NB4 (cell line): ENCODE measurements at places on chromosomes 4 and X.
A peak's percentile ranks its signal among the peaks of the same experiment; 100 is the strongest.

GRCh38 chr4:48212165-48212564, 57.5 kb downstream of the TEC start:
- DNase-seq: peak; percentile 90

DNA sequence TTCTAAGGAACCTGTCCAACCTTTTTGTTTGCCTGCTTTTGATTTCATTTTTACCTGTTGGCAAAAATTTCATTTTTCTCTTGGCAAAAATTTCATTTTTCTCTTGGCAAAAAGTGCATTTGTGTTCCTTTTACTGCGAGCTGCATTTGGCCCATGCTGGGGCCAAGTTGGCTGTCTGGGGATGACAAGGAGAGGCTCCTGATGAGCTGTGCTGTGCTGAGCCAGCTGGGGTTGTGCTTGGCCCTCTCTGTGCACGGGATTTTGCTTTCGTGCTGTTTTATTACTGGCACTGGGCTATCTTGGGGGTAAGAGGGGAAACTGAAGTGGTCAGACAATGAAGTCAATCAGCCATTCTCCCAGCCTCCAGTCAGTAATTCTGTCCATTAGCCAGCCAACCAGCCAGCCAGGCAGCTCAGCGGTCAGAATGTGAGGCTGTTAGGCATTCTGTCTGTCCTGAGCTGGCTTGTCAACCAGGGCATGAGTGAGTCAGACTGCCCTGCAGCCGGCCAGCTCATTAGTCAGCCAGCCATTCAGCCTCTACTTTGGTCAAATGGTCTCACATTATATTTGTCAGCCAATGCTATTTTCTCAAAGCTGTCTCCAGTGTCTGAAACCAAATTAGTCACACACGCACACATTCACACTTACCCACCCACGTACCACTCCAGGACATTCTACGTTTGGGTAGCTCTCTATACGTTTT, 56.9 kb upstream of the PRPS1 start:
- no peak for DNase-seq

DNA sequence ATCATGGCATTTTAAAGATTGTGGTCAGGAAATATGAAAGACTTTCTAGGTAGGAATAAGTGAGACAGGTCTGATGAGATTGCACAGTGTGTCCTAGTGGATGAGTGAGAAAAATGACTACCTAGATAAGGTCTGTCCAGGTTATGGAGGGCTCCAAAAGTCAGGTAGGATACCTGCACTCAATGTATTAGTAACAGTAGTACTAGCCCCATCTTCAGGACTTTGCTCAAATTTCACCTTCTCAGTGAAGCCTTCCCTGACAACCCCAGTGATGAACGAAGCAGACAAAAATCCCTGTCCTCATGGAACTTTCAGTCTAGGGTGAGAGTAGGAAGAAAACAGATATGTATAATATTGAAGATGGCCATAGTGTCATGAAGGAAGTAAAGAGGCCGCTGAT, 85.7 kb downstream of the ZIC3 start:
- no peak for DNase-seq

GRCh38 chr4:21697583-21697982, 251.0 kb downstream of the KCNIP4 start:
- no peak for DNase-seq
